ENCODE measurements at places on chromosomes 12 and 14.

DNA sequence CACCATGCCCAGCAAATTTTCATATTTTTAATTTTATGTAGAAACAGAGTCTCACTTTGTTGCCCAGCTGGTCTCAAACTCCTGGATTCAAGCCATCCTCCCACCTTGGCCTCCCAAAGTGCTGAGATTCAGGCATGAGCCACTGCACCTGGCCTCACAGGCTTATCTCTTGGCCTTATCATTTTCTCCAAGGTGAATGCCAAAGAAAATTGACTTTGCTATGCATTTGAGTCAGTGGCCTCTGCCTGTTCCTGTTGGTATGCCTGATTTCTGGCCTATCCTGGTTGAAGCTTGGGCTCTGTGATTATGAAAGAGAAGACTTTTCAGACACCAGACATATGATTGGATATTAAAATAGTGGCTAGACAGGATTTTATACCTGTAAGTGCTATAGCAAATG lies 34.2 kb downstream of the MANSC1 start:
- no peak for DNase-seq

GRCh38 chr14:39315859-39316444 lies 82.2 kb downstream of the MIA2 start:
- DNase-seq = no peak

GRCh38 chr12:27800819-27801218 lies 20.8 kb upstream of the MANSC4 start:
- no peak for DNase-seq

- no peak for DNase-seq
Measured at GRCh38 chr14:79363291-79363690, 848.0 kb downstream of the DIO2 start.

GRCh38 chr12:56079723-56080555 lies at the start of gene ERBB3:
Gene ERBB3 (plus strand): TSS chr12:56080165. CDS start chr12:56080301, 136 bp downstream.
- peak; percentile 60 for DNase-seq

DNA sequence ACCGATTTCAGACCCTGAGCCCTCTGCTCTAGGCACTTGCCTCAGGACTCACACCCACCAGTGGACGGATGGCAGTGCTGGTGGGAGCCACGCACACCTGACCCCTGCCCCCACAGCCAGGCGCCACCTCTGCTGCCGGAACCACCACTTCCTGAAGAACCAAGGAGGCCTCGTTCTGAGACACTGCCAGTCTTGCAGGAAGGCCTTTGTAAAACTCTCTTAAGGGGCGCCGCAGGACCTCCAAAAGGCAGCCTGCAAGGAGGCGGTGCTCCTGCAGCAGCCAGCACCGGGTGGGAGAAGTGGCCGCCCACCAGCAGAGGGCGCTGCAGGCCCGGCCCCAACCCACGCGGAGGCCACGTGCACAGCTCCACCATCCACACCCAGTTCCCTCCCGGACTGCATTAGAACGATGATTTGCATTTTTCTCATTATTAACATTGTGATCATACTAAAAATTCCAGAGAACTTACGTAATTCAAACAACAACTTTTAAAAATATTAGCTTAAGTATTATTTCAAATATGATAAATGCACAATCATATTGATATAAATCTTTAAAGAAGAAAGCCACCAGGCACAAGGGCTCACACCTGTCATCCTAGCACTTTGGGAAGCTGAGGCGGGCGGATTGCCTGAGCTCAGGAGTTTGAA lies 12.8 kb downstream of the STX2 start:
- peak; percentile 39 for DNase-seq

- DNase-seq = no peak
Measured at GRCh38 chr14:22699801-22700564, 55.8 kb upstream of the OR6J1 start.

GRCh38 chr14:46215801-46216200 lies 435.8 kb downstream of the RPL10L start:
- no peak for DNase-seq

DNA sequence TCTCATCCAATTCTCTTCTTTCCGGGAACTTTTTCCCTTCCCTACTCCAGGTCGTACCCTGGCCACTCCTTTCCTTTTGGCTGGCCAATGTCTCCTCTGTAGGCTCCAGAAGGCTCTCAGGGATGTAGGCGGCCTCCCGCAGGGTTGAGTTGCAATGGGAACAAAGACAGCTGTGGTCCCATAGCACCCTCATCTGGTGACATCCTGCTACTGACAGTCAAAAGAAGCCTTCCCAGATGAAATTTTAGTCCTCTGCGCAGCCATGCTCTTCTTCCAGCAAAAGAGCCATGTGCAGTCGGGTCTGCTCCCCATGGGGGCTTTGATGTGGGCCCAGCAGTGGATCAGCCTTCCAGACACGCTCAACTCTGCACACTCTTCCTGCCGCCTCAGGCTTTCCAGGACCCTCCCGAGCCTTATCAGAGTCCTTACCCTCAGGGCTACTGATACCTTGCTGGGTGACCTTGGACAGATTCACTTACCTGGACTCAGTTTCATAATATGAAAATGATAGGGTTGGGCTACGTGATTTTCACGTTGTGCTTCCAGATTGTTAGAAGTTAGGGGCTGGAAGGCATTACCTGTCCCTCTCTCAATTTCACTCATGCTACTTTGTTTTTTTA lies 5.5 kb upstream of the CELA1 start:
- no peak for DNase-seq

Data from T-helper 22 cell (primary cell).